ENCODE measurements at places on chromosomes 12 and 14.

DNA sequence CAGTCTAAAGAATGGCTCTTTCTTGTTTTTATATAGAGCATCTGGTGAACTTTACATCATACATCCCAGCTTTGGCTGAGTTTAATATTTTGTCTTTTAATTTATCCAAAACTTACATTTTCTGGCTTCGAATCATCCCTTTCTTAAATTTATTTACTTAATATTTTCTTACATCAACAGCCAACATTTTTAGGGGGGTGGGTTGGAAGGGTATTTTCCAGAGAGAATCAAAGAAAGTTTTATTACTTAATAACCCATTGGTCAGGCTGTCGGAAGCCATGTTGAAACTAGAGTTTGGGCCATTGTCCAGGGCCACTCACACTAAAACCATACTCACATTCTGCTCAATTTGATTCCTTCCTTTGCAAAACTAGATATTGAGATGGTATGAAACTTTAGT lies 220.2 kb downstream of the AEBP2 start:
- DNase-seq: no peak

DNA sequence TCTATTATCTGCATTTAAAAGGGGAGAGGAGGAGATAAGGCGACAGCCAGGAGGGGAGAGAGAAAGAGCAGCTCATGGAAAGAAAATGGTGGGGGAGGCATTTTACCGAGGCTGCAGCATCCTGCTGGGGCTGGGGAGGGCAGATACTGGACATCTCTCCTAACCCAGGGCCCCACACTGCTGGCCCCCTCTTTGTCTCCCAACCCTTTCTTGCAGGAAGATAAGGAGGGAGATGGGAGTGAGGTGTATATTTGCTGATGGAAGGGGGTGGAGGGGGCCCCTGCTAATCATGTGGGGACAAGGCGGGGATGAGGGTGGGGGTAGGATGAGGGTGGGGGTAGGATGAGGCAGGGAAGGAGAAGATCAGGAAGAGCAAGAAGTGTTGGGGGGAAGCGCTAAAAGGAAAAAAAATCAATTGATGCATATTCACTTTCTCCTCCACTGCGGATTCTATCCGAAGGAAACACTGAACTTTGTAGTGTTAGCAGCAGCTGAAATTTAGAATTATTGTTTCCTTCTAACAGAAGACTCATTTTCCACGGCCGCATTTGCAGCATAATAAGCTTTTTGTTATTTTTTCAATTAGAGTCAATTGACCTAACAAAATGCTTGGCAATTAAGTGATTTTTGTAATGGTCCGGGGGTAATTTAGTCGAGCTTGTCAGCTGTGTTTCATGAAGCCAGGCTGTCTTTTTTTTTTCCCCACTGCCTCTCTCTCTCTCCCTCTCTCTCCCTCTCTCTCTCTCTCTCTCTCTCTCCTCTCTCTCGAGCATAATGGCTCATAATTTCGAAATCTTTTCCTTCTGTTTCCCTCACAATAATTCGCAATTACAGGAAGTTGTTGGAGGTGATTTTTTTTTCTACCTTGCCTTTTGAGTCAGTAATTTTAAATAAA lies 1134.6 kb downstream of the BCL11B start:
- no peak for DNase-seq

DNA sequence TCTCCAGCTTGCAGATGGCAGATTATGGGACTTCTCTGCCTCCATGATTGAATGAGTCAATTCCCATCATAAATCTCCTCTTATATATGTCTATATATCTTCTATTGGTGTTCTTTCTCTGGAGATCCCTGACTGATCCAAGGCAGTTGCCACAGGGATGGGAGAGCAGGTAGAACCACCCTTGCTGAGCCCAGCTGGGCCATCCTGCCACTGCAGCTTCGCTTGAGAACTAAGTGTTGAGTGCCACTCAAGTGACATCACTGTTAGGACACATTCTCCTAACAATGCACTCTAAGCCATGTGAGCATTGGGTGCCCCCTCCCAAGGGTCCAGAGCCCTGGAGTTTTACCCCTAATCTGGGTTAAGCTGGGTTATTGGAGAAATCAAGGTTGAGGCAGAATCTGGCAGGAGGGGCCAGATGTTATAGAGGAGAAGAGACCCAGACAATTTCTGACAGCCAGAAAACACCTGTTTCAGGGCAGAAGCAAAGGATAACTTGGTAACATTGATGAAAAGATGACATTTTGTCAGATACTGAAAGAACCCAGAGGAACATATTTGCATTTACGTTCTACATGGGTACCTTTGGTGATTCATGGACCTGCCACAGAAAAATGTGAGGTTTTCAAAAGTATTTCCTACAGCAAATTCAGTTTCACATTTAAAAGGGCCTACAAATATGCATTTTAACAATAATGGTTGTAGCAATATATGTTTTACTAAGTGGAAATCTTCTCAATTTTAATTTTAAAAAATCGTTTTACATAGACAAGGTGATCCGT lies 57.2 kb upstream of the MAX start:
- DNase-seq: no peak

DNA sequence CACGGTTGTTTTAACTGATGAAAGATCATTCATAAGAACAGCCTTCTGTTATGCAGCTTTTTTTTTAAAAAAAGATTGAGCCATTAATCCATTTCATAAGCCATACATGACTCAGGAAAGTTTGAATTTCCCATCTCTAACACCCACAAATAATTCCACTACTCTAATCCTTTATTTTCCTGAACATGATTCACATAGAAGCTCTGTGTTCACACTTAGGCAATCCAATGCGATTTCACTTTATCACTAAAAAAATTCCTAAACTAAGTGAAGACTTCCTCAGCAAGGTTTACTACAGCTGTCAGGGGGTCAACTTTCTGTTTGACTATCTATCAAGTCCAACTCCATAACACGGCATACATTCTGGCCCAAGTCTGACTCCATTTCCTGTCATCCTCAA lies 25.9 kb downstream of the PKP2 start:
- no peak for DNase-seq

GRCh38 chr12:57224973-57225679 lies 4.4 kb upstream of the SHMT2 start:
- peak; percentile 80 for DNase-seq

DNA sequence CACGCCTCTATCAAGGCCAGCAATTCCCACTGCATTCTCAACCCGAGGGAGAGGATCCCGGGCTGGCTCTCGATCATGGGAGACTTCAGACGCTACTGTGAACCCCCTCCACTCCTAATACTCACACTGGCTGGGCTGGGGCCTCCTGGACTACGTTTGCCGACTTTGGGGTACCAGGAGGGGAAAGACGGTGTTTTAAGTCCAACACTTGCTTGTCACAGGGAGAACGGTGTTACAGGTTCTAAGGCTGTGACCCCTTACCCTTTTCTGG lies 463 bp downstream of the NACA start:
- DNase-seq: no peak

DNA sequence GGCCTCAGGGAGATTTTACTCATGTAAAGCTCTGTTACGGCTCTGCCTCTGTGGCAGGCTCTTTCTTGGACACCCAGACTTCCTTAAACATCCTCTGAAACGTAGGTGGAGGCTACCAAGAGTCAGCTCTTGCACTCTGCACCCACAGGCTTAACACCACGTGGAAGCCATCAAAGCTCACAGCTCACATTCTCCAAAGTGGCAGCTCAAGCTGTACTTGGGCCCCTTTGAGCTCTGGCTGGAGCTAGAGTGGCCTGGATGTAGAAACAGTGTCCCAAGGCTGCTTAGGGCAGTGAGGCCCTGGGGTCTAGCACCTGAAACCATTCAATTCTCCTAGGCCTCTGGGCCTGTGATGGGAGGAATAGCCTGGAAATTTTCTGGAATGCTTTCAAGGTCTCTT lies 155.3 kb upstream of the CDKN3 start:
- no peak for DNase-seq

DNA sequence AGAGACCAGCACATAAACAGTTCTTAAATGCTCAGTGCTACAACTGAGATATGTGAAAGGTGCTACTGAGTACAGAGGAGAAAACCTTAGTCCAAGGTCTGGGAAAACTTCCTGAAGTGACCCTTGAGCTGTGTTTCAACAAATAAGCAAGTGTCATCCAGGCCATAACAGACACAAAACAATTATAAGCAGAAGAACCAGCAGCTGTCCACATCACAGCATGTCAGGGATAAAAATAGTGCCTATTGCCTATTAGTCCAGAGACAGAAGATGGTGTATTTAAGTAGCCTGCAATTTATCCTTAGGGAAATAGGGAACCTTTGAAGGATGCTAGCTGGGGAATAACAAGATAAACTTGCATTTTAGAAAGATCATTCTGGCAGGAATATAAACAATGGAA lies 237.8 kb downstream of the SPTSSA start:
- no peak for DNase-seq

DNA sequence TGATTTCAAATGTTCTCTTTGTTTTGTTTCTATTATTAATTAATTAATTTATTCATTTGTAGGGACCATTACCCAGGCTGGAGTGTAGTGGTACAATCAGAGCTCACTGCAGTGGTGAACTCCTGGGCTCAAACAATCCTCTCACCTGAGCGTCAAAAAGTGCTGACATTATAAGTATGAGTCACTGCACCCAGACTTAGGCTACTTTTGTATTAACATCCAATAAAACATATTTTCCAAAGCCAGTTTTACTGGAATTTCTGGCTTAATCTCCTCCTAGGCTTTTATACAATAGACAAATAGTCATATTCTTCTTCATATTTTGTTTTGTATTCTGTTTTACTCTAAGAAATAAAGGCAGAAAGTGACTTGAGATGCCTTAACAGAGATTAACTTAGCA lies 749.6 kb downstream of the SLC16A7 start:
- DNase-seq: no peak

- DNase-seq: no peak
Measured at GRCh38 chr14:75274899-75275569, 3.6 kb upstream of the FOS start.

DNA sequence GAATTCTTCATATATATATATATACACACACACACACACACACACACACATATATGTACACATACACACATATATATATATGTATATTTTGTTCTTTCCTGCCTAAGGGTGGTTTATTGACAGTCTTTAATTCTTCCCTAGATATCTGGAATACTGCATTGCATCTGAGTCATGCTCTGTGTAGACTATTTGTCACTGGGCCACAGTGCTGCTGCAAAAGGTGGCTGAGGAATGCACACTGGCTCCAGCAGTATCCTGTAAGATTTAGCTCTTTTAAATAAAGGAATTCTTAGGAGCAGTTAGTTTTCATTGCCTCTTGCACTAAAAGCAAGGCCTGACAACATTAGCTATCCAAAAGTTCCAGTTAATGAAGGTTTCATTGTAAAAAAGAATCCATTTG lies 200.9 kb downstream of the APAF1 start:
- no peak for DNase-seq

- DNase-seq: no peak
Measured at GRCh38 chr12:51817027-51817953, 31.2 kb downstream of the FIGNL2 start.

DNA sequence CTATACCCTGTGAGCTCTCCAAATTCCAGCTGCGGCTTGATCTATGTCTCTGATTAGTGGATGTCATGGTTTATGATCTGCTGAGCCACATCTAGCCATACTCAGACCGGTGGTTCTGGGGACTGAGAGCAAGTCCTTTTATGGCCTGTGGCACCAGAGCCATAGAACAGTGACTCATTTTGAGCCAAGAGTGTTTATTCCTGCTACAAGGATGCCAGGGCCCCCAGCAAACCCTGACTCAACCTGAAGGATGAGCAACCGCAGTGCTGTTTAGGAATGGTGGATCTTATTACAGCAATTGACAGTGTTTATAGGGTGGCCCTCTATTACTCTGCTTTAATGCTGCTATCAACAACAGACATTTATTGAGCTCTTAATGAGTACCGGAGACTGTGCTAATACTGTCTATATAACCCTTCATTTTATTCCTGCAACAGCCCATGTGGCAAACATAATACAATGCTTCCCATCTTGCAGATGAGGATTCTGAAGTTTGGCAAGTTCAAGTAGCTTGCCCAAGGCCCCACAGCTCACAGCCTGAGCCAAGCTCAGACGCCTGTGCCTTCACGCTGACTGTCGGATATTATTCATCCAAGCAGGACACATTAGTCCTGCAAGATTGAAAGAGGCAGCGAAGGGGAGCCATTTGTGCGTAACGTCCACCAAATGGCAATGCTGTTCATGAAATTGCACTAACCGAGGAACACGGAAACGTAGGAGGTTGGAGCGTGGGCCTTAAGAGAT lies 273.6 kb upstream of the PWP1 start:
- DNase-seq: no peak

GRCh38 chr12:24488906-24489619 lies 459.8 kb downstream of the BCAT1 start:
- DNase-seq: no peak

GRCh38 chr12:73136386-73136785 lies 864.2 kb downstream of the TRHDE start:
- DNase-seq: no peak

GRCh38 chr14:105471823-105472485 lies 2.7 kb upstream of the CRIP2 start:
- DNase-seq: no peak

DNA sequence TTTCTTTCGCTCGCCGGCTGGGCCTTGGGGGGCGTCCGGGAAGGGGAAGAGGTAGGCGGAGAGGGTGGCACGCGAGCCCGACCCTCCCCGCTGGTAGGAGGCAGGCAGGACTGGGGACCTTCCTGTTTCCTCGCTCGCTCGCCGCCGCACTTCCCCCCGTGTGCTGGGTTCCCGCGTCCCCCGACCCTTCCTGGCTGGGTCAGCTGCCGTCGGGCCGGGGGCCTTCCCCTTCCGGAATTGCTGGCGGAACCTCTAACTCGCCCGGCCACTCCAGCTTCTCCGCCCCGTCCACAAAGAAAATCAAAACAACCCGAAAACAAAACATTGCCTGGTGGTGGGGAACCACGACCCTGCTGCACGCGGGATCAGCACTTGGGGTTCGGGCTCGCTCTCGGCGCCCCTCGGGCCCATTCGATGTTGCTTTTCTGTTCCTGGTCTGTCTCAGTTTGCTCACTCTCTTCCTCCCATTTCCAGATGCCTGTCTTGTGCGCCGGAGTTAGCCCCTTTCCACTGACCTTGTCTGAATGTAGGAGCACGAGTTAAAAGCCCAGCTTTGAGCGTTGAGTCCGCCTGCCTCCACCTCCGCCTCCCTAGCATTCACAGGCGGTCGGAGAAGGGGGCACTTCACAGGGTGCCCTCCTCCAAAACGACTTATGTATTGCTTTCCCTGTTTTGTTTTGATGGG lies 581 bp downstream of the PAPOLA start:
- DNase-seq: no peak

DNA sequence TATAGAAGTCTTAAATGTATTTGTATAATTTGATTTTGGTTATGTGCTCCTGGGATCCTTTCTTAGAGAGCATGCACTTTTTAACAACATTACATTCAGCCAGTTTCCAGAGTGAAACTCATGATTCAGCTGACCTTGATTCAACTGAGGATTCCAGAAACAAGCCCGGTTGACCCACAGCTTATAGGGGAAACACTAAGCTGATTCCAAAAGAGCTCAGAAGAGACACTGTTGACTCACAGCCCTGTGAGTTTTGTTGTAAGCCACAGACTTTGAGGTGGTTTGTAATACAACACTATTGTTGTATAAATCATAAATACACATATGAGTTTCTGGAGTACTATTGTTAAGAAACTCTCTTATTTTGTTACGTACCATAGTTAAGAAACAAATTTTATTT lies 133.8 kb upstream of the MGAT4C start:
- DNase-seq: no peak

- DNase-seq: no peak
Measured at GRCh38 chr12:1346126-1346525, 248.3 kb downstream of the FBXL14 start.

Data from activated T-cell treated with anti-CD3 and anti-CD28 coated beads, Interleukin-2, amount 50 U/mL, for 48 hours (primary cell).